ENCODE measurements at places on chromosomes 12 and 14. TPM values are rescaled to one million over a fixed set of nuclear protein-coding genes. Genes with fewer than 3 reads are reported as not detected.

IL26 gene
- total RNA-seq = 1.3 TPM

DNA sequence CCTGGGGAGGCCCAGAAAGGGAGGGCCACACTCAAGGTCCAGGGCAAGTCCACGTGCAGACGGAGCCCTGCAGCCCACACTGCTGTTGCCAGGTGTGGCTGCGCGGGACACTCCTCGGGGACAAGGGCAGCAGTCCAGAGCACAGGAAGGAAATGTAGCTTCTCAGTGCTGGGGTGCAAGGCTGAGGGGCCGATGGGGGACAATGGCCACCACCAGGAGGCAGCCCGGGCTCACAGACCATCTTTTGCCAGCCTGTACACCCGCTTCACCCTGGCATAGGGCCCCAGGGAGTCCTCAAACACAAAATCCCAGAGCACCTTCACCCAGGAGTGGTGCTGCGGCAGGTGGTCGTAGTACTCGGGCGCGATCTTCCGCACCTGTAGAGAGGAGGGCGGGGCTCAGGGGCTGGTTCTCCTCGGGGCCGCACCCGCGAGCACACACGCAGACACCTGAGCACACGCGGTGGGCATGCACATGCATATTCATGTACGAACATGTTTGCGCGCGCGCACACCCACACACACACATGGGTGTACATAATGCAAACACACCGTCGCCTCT, 12.8 kb downstream of the DEGS2 start:
- DNase-seq = no peak

- DNase-seq = no peak
These were observed 138.0 kb downstream of the C12orf75 start for GRCh38 chr12:105468464-105468863.

GRCh38 chr14:36988568-36988967, 183.8 kb downstream of the SLC25A21 start:
- DNase-seq = no peak

DNA sequence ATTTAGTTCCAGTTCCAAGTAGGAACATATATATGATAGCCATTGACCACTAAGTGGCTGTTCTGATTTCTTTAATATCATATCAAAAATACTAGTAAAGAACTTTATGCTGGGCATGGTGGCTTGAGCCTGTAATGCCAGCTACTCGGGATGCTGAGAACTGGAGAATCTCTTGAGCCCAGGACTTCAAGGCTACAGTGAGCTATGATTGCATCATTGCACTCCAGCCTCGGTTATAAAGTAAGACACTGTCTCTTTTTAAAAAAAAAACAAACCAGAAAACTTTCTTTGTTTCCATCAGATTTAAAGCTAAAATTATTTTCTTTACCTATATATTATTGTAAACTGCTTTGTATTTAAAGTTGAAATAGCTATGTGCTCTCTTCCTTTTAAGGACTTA, 127.0 kb downstream of the SCAF11 start:
- no peak for DNase-seq
